Activated T-cell treated with anti-CD3 and anti-CD28 coated beads, Interleukin-2, amount 50 U/mL, for 48 hours (primary cell): ENCODE measurements at places on chromosomes 4 and X.

GRCh38 chr4:125084608-125085007 lies 230.1 kb upstream of the FAT4 start:
- no peak for DNase-seq

DNA sequence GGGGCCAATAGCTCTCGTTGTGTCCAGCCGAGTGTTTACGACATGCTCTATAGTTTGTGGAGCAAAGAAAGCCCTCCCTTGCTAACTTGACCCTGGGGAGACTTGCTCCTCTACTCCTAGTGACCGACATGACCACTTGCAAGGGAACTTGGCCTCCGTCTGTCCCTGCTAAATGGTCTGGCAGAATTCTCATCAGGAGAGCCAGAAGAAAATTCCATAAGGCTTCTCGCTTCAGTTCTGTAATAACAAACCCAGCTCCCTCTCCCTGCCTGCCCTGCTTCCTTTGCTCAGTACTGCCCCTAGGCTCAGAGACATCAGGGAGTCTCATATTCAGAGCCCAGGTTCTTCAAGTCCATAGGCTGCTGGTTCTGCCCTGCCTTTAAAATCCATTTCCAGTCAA lies 13.0 kb downstream of the DOCK11 start:
- no peak for DNase-seq

GRCh38 chr4:176526704-176527103 lies 206.9 kb downstream of the SPCS3 start:
- no peak for DNase-seq

GRCh38 chr4:168884251-168885124 lies 125.6 kb downstream of the CBR4 start:
- no peak for DNase-seq
